ENCODE measurements at places on chromosomes 2 and 18.

GRCh38 chr18:65091744-65092329, 659.0 kb upstream of the CDH7 start:
- DNase-seq = peak; percentile 18

DNA sequence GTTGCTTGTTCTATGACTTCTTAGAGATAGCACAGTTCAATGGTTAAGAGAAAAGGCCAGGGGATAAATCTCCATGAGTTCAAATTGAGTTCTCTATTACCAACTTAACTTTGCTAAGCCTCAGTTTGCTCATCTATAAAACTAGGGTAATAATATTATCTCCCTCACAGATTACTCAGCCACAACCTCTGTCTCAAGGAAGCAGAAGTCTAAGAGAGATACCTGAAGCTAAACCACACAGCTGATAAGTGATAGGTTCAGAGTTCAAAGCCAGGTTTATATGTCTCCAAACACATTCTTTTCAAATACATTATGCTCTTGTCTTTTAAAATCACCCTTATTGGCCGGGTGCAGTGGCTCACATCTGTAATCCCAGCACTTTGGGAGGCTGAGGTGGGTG, 287.7 kb downstream of the NBAS start:
- DNase-seq = no peak

DNA sequence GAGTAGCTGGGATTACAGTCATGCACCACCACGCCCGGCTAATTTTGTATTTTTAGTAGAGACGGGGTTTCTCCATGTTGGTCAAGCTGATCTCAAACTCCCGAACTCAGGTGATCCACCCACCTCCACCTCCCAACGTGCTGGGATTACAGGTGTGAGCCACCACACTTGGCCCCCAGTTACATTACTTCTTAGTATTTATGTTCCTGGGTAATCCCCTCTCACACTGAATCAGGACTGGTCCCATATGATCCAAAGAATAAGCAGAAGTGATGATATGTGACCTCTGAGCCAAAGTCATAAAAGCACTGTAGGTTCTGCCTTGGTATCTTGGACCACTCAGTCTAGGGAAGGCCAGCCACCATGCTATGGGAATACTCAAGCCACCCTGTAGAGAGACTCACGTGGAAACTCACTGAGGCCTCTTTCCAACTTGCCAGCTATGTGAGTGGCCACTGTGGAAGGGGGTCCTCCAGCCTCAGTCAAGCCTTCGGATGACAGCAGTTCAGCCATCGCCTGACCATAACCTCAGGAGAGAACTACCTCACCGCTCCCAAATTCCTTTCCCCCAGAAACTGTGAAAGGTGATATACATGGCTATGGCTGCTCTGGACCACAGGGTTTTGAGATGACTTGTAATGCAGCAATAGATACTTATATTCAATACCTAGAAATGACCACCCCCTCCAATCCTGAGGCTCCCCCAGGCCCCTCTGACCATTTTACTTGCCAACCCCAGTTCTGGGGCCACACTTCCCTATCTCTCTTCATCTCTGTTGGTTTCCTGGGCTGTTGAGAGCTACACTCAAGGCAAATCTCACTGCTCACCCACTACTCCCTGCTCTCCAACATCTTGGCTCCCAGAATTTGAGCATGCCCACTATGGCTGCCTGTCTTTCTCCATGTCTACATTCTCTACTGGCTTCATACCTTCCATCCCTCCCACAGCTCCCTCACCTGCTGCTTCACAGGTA, 80.5 kb downstream of the DDX1 start:
- no peak for DNase-seq

DNA sequence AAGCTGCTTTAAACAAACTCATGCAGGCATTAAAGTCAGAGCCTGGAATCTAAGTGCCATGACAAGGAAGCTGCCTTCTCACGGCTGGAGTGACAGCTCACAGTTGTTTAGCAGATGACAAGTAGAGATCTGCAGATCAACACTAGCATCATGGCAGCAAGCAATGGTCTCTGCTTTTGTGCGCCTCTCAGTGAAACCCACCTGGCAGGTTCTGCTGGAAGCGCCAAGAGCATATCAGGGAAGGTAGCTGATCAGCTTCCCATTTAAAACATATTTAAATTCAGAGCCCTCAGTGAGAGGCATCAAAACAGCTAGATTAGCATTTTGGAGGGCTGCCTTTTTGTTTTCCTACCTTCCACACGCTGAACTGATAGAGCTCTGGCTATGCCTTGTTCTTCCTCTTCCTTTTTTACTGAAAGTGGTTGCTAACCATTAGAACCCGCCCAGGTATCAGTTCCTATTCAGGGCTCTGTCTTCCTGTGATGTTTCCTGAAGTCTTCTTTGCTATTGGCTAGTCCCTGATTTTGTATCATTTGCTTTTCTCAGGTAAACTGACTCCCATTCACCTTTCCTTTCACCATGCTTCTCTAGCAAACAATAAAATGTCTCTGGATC, 70.8 kb downstream of the TMEM200C start:
- DNase-seq = no peak

- DNase-seq = no peak
Measured at GRCh38 chr2:232815569-232815968, 39.2 kb upstream of the KCNJ13 start.

DNA sequence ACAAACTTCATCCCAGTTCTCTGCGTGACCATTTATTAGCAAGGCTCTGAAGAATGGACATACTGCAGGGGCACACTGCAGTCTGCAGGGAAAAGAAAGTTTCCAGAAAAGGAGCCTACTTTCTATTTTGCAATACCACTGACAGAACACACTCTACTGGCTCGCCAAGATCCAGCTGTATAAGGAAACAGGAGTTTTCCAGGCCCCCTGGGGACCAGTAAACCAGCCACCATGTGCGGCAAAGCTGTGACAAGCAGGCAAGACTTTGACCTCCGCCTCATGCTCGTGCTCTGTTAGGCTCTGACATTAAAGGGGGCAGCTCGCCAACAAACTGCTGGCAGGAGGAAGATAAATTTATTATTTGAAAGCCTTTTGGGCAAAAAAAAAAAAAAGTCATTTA, 67.3 kb downstream of the CCBE1 start:
- DNase-seq = no peak

DNA sequence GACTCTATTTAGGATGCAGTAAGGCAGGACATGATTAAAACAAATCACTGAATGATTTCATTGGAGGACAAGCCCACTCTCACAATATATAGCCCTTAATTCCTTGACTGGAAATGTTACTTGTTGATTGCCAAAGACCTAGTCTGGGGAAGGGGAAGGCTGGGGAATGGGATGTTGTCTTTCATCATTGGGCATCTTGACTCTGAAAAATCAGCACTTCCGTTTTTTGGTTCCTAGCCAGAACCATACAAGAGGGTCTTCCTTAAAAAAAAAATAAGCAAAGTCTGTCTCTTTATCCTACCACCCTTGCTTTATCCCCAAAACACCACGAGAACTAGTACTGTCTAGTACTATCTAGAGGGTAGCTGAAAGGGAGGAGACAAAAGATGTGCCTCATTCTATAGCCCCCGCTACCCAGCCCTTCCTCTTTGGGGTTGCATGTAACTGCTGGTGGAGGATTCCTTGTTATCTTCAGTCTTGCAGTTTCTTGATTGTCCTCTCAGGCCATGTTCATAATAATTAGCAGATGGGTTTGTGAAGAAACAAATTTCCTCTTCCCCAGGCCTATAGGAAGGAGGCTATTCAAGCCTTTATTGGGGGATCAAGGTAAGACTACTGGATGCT, 55.8 kb downstream of the NEMP2 start:
- DNase-seq = no peak

- DNase-seq = no peak
Measured at GRCh38 chr18:79405781-79406575, 10.2 kb downstream of the NFATC1 start.

- no peak for DNase-seq
Measured at GRCh38 chr2:29000481-29000880, 19.4 kb downstream of the TOGARAM2 start.

DNA sequence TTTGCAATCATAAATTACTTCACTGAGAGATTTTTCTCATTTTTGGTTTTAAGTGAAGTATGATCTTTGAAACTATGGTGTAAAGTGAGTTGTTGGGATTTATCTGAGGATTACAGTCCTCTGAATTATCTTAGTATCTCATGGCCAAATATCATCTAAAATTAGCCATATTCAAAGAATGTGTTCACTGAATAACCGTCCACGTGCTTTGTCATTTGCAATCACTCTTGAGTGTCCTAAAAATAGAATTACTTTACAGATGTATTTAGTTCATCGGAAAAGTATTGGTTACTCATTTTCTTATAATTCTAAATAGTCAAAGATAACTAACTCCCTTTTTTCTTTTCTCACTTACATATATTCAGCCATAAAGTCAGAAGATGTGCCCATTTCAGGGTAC, 141.2 kb downstream of the RTN4 start:
- DNase-seq = no peak

DNA sequence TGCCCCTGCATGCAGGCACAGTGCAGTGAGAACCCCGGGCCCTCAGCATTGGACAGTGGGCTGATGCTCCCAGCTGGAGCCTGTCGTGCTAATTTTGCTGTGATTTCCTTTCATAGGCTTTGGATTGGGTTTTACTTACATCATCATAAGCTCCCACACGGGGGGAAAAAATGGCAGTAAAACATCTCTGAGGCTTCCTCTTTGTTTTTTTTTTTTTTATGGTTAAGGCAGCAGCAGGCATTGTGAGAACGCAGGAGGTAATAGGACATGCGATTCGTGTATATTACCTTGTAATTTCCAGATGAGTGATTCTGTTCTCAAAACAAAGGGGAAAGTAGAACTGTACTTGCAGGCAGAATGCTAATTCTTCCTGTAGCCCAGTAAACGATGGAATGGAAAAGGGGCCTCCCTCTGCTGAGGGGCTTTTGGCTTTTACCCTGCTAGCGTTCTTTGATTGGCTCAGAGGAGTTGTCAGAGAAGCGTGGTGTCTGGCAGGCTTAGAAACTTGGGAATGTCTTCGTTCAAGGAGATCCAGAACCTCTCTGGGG, 89.7 kb downstream of the NPAS2 start:
- peak; percentile 65 for DNase-seq

DNA sequence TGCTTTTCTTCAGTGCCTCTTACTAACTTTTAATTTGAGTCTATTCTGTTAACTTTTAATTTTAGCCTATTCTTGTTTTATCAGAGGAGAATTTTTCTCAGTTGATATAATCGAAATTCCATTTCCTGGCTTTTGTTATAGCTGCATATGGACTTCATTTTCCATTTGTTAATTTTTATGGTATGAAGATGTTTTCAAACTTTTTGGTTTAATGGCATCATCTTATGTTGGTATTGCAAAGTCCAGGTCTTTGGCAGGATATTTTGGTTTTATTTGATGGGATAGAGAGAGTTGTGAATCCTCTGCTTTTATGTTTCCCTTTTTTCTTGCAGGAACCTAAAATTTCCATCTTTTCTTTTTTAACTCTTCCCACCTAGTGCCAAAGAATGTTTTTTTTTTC, 70.9 kb upstream of the RAPGEF4 start:
- DNase-seq = no peak

DNA sequence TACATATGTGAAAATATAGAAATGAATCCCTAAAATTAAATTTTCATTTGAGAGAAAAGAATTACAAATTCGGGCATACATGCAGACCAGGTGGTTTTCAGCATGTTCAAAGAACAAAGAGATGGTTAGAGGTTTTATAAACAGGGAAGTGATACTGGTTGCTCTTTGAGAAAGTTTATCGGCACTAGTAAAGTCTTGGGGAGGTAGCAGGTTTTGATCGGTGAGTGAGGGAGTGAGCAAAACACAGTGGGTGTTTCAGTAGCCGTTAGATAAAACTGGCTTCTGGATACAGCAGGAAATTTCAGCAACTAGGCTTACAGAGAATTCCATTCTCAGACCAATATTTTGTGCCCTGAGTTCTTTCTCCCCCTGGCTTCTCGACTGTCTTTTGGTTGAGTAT, 51.1 kb downstream of the DSC3 start:
- DNase-seq = no peak

DNA sequence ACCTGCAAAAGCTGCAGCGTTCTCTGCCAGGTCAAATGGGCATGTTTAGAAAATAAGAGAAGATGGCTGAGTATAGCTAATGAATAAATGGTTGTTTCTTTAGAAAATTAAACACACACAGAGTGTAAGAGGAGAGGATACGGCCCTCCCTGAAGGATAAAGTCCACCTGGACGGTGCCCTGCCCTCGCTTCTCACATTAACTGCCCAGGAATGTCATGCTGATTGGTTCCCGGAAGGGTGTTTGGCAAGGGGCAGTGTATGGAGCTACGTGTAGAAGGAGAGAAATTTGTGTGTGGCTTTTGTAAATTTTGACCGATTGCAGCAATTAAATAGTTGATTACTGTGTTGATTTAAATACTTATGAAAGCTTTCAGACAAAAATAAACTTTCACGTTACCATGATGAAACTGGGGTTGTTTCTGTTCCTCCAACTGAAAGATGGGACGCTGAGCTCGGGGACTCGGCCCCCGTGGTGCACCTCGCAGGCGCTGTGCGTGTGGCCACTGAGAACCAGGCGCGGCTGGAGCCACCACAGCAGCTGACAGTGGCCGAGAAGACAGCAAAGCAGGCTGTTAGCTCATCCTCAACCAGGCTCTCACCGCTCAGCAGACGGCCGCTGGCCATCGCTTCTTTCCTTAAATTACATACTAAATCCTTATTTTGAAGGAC, 22.7 kb downstream of the MPPE1 start:
- no peak for DNase-seq

DNA sequence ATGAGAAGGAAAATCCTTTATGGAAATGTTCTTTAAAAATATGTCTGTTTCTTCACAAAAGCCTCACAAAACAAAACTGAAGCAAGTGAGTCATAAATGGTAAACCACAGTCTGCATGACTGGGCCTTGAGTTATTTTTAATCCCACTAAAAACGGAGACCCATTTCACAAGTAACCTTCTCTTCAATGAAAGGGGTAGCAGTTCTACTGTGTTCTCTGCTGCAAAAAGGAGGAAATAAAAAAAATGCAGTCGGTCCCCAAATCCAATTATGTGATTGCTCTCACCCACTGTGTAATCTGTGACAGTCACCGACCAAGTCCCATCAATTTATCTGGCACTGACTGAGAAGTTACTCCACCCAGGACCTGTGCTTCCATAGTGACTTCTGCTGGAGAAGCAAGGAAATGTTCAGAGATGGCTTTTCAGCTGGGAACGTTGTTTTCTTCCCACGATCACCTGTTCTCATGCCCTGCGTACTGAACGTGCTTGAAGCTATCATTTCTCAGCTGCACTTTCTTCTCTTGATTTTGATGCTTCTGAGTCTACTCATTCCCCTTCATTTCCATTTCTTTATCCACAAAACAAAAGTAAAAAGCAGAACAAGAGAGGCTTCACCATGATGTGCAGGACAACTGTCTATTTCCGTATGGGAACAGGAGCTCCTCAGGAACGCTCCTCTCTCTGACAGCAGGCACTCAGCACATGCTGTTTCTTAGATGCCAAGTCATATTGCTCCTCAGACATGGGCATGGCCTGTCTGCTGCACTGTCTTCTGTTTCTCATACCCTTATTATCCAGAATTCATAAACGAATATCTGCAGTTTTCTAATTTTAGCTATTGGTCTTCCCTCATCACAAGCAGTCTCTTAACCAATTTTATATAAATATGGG, 80.0 kb upstream of the TMEM200C start:
- DNase-seq = peak; percentile 87

- DNase-seq = no peak
Measured at GRCh38 chr2:128544321-128545037, 225.8 kb upstream of the HS6ST1 start.

GRCh38 chr2:43612944-43613343, 17.1 kb upstream of the THADA start:
- no peak for DNase-seq

- DNase-seq = no peak
Measured at GRCh38 chr2:120854766-120855530, 119.3 kb downstream of the GLI2 start.
